RWPE1 (cell line): ENCODE measurements at places on chromosomes 3 and 15.

DNA sequence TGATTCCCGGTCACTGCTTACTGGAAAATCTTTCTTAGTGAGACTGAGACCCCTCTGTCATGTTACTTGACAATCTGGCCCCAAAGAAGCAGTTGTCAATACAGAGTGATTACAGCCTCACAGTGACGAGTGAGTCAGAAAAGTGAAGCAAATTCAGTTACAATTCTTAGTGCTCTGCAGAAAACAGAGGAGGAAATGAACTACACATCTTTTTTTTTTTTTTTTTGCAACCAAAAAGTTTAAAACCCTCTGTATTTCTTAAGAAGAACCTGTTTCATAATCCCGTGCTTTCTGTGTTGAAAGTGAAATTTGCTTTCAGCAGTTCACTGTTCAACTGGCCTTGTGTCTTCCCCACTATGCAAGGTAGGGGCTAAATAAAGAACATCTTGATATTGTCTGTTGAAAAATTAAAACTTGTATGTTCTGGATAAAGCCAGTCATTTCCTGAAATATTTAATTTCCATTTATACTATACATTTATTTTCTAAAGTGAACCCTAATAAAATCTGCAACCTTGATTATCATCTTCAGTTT, 1.9 kb downstream of the AQP9 start:
- no peak for DNase-seq

GRCh38 chr3:13134166-13134878, 61.1 kb upstream of the IQSEC1 start:
- no peak for DNase-seq

DNA sequence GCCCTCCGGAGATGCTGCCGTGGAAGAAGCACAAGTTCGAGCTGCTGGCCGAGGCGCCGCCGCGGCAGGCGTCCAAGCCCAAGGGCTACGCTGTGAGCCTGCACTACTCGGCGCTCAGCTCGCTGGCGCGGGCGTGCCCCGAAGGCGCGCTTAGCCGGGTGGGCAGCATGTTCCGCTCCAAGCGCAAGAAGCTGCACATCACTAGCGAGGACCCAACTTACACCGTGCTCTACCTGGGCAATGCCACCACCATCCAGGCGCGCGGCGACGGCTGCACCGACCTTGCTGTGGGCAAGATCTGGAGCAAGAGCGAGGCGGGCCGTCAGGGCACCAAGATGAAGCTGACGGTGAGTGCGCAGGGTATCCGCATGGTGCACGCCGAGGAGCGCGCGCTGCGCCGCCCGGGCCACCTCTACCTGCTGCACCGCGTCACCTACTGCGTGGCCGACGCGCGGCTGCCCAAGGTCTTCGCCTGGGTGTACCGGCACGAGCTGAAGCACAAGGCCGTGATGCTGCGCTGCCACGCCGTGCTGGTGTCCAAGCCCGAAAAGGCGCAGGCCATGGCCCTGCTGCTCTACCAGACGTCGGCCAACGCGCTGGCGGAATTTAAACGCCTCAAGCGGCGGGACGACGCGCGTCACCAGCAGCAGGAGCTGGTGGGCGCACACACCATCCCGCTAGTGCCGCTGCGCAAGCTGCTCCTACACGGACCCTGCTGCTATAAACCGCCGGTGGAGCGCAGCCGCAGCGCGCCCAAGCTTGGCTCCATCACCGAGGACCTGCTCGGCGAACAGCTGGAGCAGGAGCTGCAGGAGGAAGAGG, 1.3 kb downstream of the FAM43A start:
- no peak for DNase-seq

GRCh38 chr15:46126581-46126980, 491.8 kb downstream of the SQOR start:
- DNase-seq = no peak

DNA sequence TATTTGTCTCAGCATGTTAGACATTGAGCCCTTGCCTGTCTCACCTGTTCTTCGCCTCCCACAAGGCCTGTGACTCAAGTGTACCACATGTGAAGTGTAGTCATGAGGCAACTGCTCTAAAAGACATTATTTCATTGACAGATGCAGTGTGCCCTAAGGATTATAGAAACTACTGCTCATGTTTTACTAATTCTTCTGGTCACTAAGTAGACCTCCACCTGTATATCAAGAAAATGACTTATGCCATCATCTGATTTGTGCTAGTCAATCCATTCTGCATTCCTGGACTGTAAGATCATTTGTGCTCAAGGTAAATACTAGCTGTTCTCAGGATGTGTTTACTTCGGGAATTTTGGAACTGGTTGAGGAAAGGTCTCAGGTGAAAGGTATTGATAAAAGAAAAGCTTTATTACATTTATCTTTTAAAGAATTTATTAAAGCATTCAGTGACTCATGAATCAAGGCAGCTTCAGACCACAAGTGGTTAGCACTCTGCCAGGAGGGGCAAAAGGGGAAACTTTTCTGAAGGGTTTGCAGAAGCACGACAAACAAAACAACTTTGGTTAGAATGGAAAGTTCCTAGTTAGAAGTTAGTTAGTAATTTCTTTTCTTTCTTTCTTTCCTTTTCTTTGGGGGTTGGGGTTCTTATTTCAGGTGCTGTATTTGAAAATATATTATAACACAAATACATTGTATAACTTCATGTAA, 465.3 kb upstream of the CBLB start:
- DNase-seq = no peak

- no peak for DNase-seq
These were observed 2.7 kb downstream of the TM4SF18 start for GRCh38 chr3:149330609-149331331.

- DNase-seq = no peak
These were observed 13.1 kb upstream of the UBP1 start for GRCh38 chr3:33453331-33453761.

DNA sequence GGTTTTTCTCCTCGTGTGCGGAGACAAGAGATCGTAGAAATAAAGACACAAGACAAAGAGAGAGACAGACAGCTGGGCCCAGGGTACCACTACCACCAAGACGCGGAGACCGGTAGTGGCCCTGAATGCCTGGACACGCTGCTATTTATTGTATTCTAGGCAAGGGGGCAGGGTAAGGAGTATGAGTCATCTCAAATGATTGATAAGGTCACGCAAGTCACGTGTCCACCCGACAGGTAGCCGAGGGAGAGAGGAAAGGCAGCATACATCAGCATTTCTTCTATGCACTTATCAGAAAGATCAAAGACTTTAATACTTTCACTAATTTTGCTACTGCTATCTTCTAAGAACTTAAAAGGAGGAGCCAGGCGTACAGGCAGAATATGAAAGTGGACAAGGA, 28.2 kb downstream of the MYL3 start:
- DNase-seq = no peak

- no peak for DNase-seq
These were observed 142.8 kb upstream of the ROBO2 start for GRCh38 chr3:76897076-76897475.

GRCh38 chr15:49815950-49816349, 195.1 kb downstream of the DTWD1 start:
- DNase-seq = no peak

- DNase-seq = no peak
These were observed 118.6 kb upstream of the PRICKLE2 start for GRCh38 chr3:64343689-64344430.

DNA sequence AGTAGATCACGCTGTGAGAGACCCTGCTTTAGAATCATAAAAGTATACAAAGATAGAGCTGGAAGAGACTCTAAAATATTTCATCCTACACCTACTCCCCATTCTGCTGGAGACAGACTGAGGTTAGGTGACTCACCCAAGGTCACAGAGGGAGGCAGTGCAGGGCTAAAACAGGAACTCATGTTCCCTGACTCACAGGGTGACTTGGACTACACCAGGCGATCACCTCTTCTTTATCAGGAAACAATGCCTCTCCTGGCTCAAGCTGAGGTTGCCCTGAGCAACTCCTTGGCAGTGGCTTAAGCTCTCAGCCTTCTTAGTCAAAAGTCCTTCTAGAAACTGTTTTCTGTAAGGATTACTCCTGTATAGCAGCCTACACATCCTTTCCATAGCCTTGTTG, 26.4 kb upstream of the TNFAIP8L3 start:
- DNase-seq = peak; percentile 78

DNA sequence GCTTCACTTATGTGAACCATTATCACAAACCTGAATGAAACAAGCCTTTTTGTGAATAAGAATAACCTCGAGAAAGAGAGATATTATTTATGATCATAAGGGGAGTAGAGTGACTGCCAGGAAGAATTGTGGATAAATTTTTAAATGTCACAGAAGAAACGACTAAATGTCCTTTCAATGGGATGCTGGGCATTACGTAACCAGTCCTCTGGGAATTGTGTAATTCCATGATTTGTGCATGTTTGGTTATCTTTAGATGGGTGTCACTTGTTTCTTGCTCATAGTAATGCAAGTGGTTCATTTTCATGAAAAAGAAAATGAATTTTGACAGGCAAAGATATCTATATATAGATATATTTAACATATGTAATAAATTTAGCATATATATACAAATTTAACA, 379.5 kb upstream of the AGTR1 start:
- DNase-seq = no peak

DNA sequence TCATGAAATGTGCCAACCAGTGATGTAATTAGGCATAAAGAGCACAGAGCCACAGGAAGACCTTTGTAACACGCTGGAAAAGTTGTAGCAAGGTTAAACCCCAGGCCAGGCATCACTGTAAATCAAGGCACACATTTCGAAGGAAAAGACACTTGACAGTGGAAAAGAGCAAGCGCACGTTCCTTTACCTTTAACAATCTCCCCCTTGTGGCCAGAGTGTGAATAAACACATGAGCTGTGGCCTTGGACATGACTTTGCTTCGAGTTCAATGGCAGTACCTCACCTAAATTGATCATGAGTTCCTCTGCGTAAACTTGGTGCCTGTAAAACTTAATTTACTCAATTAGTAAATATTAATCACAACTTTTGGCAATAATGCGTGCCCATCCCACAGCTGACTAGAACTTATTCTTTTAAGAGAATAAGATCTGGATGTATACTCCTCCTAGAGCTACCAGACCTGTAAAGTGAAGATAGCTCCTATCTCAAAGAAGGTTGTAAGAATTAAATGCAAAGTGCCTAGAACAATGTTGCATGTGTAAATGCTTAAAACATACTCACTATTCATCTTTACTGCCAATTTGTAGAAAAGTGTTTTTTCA, 757.0 kb upstream of the NECTIN3 start:
- peak; percentile 28 for DNase-seq

- DNase-seq = no peak
These were observed 36.1 kb upstream of the CTXND1 start for GRCh38 chr15:80288131-80288530.

DNA sequence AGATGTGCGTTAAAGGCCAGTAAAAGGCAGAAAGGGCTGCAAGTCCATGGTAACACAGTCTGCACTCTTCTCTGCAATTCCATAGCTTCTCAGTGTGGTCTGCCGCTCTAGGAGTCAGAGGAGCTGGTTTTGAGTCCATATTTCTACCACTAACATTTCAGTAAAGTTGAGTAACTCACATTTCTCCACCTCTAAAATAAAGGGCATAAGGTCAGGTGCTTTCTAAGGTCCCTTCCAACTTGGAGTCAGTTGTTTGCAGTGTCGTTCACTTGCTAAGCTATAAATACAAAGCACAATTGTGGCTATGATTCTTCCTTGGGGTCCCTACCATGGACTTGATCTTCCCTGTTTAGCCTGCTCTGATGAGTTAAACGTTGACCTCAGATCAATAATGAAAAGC, 171.1 kb downstream of the P3H2 start:
- DNase-seq = no peak

DNA sequence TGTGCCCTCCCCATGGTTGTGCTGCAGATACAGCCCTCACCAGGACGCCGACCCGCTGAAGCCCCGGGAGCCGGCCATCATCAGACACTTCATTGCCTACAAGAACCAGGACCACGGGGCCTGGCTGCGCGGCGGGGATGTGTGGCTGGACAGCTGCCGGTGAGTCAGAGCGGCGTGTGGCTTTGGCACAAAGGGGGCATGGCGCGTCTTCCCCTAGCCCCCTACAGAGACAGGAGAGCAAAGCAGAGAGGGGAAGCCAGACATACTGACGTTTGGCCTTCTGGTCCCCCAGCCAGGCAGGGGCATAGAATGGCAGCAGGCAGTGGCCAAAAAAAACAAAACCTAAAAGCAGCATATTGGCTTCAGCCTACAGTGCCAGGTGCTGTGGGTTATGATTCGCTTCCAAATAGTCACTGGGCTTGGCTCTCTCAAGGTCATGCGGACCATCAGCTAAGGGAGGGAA, 64.0 kb downstream of the MESD start:
- DNase-seq = no peak

- DNase-seq = no peak
These were observed 44.1 kb downstream of the LIPC start for GRCh38 chr15:58475573-58476524.

DNA sequence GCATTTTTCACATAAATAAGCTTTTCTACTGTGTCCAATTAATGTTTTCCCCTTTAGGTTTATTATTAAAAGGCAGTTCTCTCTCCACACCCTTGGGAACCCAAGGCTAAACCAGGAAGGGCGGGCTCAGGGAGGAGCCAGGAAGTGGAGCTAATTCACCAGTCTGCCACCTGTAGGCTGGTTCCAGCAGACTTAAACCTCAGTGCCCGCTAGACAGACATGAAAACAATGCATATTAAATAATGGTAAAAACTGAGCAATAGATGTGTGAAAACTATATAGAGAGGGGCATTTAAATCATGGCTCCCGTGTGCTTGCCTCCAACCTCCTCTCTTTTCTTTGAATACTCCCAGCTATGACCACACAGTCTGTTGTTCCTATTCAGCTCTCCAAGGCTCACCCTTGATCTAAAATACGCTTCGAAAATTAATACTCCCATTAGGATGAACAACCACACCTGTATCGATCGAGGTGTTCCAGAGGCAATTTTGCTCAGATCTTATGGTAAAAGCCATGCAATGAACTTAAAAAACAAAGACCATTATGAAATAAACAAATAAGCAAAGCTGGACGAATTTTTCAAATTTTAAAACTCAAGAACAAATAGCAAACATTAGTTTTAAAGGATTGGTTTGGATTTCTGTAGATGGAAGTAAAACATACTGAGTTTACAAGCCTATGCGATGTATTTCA, 253.3 kb downstream of the TJP1 start:
- DNase-seq = peak; percentile 71

DNA sequence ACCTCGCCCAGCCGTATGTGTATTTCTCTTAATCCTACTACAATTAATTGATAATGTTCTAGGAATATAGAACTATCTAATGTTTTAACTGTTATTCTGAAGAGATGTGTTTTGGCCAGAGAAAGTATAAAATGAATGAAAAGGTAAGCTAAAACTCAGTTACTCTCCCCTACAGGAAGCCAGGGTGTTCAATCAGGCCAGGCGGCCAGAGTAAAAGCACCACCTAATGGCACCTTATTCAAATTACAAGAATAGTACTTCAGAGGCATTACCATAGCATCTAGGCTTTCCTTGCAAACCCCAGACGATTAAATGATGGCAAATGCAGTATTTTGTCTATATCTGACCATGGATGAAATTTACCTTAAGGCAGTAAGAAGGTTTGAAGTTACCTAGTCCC, 10.4 kb downstream of the SLC12A8 start:
- DNase-seq = no peak
